NCI-H1048 (cell line): ENCODE measurements at places on chromosomes 6 and 20.

GRCh38 chr20:1287306-1287705 is 21.2 kb downstream of the SNPH start:
- no peak for DNase-seq

GRCh38 chr6:36970892-36971842 is 14.8 kb downstream of the MTCH1 start:
- no peak for DNase-seq

GRCh38 chr6:158674342-158675131 is 24.7 kb downstream of the SYTL3 start:
- no peak for DNase-seq

GRCh38 chr6:169938262-169938701 is 186.9 kb downstream of the ERMARD start:
- no peak for DNase-seq

- DNase-seq: no peak
These were observed 347.0 kb downstream of the RNGTT start for GRCh38 chr6:88616380-88616779.

DNA sequence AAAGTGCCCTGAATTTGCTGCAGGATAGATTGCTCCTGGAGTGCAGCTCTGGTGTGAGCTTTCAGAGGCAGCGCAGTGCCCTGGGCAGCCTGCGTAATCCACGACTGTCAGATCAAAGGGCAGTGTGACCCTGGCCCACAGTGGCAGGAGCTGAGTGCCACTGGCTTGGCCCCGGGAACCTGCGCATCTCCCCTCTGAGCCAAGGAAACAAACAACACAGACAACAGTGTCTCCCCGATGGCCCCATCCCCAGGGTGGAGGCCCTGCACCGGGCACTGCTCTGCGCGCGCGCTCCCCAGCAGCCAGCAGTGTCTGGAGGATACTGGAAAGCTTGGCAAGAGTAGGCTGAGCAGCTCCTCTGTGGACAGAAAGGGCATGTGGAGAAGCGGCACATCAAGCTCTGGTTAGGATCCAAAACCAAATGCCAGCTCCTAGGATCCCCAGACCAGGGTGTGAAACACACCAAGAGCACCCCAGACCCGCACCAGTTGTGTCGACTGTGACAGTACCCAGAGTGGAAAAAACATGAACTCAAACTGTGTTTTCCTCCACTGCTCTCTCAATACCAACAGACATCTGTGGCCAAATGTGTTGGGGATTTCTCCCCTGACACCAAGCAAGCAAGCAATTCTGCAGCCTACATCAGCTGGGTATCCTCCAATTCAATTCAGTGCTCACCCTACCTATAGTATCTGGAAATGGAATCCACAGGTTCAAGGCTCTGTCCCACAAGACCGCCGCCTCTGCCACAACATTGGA is 26.7 kb downstream of the RBCK1 start:
- DNase-seq: no peak

- DNase-seq: no peak
These were observed 114.2 kb upstream of the LY86 start for GRCh38 chr6:6474170-6474920.

GRCh38 chr6:100806296-100806695 is 74.8 kb downstream of the ASCC3 start:
- DNase-seq: no peak
